ENCODE measurements at places on chromosomes 2 and 18.

DNA sequence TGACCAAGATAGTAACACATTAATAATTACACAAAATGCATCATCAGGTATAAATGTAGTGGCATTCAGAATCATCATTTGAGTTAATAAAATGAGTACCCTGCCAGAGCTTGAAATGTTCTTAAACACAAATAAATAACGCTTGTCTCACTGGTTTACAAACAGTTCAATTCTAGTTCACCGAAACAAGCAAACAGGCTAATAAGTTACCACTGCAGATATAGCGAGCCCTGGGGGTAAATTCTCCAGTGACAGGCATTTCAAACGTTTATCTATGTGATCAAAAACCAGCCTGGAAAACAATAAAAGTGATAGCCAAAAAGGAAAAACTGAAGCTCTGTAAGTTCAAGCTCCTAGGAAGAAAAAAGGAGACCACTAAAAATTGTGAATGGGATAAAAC, 152.6 kb downstream of the THADA start:
- DNase-seq = no peak

- DNase-seq = no peak
These were observed 196.4 kb downstream of the AGAP1 start for GRCh38 chr2:235690082-235690808.

DNA sequence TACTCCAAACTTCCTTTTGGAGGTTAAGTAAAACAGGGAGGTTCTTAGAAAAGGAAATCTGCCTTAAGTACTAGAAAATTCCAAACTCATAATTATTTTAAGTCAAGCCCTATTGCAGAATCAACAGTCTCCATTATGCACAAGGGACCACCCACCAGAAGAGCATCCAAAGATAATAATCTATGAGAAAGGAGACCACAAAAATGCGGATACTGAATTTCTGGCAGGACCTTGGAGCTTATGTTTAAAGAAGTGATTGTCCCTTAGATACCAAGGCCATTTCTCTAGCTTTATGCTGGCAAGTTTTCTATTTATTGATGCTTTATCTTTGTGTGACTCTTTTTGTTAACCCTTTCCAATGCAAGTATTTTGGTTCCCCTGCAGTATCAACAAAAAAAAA, 404.0 kb upstream of the MMADHC start:
- peak; percentile 73 for DNase-seq

DNA sequence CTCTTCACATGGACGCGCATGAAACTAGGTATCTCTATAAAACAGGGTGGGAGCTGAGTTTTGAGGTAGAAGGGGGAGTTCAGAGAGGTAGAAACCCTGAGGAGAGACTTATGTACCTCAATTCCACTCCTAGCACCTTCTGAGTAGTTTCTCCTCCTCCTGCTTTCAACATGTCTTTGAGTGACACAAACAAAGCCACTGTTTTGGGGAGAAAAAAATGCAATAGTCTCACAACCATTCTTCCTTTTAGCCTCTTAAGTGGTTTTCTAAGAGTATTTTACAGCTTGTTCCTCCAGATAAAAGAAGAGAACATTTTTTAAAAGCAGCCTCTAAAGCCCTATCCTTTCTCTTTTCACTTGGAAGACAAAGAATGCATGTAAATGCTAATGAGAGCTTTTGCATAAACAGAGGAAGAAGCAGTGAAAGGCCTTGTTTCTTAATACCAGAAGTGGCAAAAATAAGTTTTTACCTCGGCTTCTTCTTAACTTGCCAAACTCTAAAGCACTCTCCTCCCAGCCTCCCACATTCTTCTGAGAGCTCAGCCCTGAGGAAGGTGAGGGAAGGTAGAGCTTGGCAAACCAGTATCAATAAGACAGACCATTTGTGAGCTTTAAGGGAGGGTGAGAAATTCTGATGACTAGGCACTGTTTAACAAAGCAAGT, 1304.4 kb upstream of the ACVR2A start:
- DNase-seq = no peak

GRCh38 chr2:73610111-73610510, 32.1 kb downstream of the NAT8 start:
- DNase-seq = no peak

- no peak for DNase-seq
These were observed 163.8 kb downstream of the FAM210A start for GRCh38 chr18:13562494-13563029.

DNA sequence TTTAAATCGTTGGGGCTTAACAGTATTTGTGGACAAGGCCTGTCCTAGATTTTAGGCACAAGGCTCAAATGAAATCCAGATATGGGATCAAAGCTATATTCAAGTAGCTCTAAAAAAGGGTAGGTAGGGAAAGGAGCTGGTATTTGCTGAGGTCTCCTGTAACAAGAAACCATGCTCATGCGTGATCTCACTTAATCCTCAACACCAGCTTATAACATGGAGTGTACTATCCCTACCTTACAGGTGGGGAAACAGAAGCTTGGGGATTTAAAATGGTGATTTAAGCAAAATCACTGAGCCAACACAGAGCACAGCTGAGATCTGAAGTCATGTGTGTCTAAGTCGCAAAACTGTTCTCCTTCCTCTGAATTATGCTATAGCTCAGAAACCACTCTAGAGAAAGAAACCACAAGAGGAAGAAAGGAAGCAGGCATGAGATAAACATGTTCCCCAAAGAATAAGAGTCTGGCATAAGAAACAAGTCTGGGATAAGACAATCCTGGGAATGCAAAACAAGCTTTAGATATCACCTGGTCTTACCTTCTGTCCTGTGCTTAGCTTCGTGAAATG, 43.1 kb downstream of the CYRIA start:
- no peak for DNase-seq

DNA sequence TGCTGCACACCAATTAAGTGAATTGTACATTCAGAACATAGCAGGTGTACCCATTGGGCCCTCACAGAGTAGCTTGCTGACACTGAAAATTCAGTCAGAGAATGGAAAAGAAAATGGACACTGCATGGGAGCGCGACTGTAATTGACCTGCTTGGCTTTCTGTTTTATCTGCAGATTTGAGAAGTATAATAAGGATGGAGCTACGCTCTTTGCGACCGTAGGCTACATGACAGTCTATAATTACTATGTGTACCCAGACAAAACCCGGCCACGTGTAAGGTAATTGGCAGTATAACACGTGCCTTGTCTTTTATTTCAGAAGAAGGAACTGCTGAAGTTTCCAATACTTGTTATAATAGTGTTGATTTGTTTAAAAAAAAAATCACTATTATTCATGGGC, 33.5 kb upstream of the METAP1D start:
- DNase-seq = no peak

- no peak for DNase-seq
These were observed 87.9 kb downstream of the SEPTIN10 start for GRCh38 chr2:109525836-109526235.

DNA sequence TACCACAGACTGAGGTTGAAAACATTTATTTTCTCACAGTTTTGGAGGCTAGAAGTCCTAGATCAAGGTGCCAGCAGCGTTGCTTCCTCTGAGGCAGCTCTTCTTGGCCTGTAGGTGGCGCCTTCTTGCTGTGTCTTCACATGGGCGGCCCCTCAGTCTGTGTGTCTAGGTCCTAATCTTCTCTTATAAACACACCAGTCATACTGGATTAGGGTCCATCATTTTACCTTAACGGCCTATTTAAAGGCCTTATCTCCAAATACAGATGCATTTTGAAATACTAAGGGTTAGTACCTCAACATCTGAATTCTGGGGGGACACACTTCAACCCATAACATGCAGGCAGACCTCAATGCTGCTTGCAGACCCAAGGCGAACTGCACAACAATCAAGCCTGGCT, 4.4 kb upstream of the RMC1 start:
- DNase-seq = peak; percentile 70

- DNase-seq = no peak
These were observed 653 bp upstream of the ABI2 start for GRCh38 chr2:203327582-203327900.

- peak; percentile 51 for DNase-seq
These were observed 79.8 kb upstream of the CCDC141 start for GRCh38 chr2:179129574-179130238.

GRCh38 chr2:149692961-149693396, 105.4 kb upstream of the MMADHC start:
- DNase-seq = peak; percentile 44

DNA sequence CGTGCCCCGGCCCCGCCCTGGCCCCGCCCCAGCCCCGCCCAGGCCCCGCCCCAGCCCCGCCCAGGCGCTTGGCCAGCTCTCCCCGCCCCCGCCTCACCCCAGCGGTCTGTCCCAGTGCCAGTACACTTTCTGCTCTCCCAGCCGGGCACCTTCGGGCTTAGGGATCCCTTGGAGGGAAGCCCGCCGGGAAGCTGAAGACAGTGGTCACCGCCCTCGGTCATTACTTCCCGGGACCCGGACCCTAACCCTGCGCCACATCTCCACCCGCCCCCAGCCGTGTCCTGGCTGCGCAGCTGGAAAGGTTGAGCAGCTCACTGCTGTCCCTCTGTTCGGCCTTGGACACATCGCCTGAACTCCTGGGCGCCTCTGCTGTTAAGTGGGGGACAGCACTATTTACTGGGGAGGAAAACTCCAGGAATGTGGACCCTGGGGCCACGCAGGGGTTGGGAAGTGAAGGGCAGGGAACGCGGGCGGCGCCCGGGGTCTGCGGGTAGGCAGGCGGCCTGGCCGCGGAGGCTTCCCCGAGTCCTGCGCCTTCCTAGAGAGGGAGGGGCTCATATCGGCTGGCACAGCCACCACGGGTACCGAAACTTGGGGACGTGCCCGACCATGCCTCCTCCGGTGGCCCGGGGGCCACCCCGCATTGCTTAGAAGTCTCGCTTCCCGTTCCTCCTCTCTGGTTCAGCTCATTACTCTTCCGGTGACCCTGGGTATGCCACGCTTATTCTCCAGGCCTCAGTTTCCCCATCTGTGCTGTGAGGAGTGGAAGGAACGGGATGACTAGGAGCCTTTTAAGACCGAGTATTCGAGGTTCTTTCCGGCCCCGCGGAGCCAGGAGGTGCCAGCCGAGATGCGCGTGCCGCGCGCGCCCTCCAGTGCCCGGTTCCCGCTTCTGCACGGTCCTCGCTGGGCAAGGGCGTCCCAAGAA, 121.0 kb downstream of the GYPC start:
- DNase-seq = peak; percentile 37

GRCh38 chr18:48197819-48198218, 211.4 kb downstream of the ZBTB7C start:
- no peak for DNase-seq

DNA sequence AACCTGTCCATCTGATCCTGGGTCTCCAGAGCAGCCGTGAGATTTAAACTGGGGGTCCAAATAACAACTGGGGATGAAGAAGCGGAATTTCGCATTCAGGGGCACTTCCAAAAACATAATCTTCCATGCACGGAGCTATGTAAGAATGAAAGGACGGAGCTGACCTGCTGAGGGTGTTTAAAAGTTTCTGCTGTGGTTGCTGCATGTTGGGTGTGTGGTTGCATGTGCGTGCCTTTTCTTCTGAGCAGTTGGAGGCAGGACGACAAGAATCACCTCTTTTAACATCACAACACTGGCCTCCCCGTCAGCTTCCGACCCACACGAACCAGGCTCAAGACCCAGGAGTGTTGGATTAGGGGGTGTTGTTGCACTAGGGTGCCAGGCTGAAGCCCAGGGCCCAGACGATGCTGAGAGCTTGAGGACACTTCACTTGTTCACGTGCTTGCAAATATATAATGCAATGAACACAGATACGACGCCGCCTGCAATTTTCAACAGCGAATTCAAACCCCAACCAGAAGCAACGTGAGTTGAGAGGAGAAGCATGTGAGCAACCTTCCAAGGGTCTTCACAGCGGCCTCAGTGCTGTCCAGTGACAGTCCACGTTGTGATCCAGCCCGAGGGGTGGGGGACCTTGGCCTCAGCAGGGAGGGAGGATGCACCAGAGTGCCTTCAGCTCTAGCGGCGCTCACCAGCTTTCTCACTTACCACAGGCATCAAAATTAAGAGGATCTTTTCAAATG, 76.0 kb upstream of the SALL3 start:
- no peak for DNase-seq

DNA sequence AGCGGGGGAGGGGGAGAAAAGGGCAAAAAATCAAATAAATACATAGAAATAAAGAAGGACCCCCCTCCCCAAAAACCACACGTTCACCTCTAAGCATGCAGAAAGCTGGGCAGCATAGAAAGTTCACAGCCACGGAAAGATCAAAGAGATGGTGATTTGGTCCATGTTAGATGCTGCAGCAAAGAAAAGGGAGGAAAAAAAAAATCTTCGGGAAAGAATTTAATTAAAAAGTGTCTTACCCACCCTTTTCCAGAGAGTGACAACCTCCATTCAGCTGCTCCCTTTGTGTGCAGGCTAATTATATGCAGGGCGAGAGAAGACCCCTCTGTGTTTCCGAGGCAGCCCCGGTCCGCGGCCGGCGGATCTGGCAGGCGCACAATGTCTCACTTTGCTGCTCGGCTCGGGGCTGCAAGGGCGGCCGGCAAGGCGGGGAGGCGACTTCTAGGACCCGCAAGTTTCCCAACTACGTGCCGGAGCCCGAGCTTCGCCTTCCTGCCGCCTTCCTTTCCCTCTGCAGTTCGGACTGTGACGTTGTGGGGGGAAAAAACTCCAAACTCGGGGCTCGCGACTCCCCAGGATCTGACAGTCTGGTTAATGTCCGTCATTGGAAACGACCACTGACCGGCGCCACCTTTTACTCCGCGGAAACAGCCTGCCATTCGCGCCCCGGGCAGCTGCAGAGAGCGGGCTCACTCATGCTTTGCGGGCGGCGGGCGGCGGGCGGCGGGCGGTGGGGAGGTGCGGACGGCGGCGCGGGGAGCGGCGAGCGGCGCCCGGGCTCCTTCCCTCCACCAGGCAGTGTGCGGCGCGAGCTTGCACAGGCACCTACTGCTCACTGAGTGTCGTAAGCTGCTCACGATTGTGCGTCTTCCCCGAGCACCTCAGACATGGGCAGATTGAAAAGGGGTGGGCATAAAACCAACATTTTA, at the start of gene LRRTM1:
Gene LRRTM1 (minus strand): TSS at position 844 of the 929 bp plus-strand sequence. CDS start 933 bp downstream, outside the sequence.
- no peak for DNase-seq

GRCh38 chr18:29084120-29084519, 907.2 kb upstream of the CDH2 start:
- no peak for DNase-seq

GRCh38 chr2:167875529-167875928, 371.9 kb downstream of the STK39 start:
- DNase-seq = peak; percentile 47

- no peak for DNase-seq
These were observed 151.9 kb upstream of the CYRIA start for GRCh38 chr2:16817305-16818202.

DNA sequence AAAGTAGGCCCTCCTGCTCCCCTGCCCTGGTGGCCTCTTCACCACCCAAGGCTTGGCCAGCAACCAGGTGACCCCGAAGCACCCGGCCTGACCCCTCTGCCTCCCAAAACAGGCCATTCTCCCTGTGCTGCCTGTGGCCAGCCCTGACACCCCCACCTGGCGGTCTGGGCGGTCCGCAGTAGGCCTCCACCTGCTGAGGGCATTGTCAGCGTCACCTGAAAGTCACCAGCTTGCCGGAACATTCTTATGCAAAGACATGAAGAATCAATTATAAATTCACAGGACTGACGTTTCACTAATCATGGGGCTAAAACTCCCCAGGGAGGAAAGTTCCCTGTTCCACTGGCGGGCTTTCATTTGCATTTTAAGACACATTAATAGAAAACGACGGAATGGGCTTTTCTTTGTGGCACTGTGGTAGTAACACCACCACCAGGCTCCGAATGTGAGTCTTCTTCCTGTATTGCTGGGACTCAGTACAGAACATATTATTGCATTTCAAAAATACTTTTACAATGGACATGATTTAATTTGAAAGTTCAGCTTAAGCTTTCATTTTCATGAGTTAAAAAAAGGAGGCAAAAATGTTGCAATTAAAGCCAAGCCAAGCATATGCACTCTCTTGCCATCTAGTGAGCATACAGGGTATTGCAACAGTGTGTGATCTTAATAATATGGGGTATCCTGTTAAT, 57.4 kb downstream of the ADI1 start:
- DNase-seq = no peak

Data from SJCRH30 (cell line).